ENCODE measurements at places on chromosomes 3 and 15.

DNA sequence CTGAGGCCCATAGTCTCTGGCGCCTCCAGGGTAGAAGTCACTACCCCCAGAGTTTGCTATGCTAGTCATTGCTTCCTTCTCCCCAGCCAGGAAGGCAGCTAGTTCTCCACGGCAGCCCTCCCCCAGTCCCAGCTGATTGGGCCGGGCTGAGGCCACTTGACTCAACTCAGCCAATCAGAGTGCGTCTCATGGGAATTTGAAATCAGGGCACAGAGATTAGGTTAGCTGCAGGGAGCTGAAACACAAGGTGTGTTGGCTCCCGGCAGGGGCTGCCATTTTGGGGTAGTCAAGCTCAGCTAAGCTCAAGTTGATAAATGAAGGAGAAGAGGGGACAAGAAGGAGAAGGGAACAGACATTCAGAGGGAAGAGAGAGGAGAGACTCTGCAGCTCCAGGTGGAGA lies 32.8 kb downstream of the LINGO1 start:
- no peak for DNase-seq

DNA sequence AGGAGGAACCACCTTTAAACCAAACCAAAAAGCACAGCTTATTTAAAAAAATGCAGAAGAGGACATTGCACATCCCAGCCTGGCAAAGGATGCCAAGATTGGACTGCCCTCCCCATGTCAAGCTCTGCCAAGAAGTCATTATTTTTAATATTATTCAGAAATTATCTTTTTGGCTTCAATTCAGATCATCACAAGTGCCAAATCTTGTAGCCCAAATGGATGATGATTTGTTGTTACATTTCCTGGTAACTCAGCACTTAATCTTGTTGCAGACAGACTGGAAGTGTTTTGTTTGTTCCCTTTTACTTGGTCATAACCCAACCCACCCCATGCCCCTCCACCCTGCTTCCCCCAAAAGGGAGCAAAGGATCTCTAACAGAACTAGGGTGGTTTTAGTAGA lies 28.1 kb upstream of the LXN start:
- DNase-seq: no peak

DNA sequence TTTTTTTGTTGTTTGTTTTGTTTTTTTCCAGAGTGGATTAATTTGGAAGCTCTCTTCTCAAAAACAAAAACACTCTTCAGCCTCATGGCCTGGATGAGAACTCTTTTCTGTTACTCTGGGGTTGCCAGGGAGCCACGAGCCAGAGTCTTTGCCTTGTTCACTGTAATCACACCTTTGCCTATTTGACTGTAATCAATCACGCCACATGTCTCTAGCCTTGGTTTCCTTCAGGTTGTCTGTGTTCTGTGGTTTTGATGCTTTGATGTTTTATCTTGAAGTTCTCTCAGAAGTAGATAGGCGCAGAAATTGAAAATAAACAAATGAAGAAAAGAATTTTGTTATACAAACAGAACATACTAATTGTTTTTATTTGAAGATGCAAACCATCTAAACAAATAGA lies 62.3 kb upstream of the IGF1R start:
- no peak for DNase-seq

- DNase-seq: no peak
Measured at GRCh38 chr15:94411846-94412245, 180.5 kb downstream of the MCTP2 start.

GRCh38 chr15:98681061-98681460 lies 32.7 kb downstream of the IGF1R start:
- DNase-seq: no peak

DNA sequence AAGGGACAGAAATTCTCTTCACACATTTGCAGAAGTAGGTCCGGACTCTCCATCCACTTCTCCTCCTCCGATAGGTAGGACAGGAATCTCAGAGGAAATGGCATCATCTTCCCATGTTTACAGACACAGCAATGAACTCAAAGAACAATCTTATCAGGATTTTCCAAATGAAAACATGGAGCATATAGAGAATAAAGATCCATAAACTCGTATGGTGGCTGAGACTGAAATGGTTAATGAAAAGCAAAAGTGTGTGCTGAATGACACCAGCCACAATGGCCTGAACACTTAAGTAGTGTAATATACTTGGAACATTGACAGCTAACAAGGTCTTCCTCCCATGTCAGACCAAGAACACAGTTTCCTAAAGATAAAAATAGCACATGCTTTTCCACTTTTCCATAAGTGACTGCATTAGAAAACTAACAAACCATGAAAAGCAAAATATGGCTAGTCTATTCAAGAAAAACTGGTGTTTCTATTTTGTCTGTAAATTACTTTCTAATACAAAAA lies 5.8 kb downstream of the CCRL2 start:
- DNase-seq: no peak

DNA sequence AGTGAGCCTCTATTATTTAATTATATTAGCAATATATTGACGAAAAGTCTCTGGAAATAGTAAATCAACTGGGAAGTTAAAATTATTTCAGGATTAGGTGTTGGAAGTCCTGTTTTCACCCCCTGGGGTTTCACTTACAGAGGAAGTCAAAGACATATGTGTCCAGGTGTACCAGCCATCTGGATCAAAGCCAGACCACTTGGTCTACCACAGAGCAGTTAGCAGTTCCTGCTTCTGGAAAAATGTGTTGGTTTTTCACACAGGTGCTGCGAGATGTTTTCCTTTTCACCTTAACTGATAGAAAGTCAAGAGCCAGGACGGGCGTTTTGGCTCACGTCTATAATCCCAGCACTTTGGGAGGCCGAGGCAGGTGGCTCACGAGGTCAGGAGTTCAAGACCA lies 13.1 kb downstream of the MME start:
- DNase-seq: no peak

DNA sequence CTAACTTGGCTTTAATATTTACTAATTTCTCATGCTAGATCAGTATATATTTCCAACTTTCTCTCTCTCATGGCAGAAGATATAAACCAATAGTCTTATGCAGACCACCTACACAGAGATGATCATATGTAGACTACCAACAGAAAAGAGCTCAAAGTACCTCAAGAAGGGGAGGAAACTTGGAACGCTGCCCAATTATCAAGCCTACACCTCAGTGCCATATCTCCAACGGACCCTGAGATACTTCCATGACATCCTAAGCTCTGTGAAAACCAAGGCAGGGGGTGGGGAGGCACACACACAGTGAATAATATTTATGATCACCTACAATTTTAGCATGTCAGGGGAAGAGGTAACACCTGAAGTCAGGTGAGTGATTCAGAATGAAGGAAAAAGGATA lies 100.6 kb downstream of the STAG1 start:
- no peak for DNase-seq

DNA sequence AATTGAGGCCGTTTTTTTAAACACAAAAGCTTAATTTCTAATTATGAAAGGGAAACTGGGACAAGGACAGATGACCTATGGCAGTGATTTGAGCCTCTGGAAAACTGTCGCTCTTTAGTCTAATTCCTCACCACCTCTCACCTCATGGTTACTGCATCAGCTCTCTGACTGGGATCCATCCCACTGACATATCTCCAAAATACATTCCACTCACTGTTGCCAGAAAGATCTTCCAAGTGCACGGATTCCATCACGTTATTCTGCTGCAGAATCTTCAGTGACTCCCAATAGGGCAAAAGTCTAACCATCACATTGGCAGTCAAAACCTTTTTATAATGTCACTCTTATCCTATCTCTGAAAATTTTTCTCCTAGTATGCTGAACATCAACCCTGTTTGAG lies 132.3 kb upstream of the MB21D2 start:
- DNase-seq: no peak

DNA sequence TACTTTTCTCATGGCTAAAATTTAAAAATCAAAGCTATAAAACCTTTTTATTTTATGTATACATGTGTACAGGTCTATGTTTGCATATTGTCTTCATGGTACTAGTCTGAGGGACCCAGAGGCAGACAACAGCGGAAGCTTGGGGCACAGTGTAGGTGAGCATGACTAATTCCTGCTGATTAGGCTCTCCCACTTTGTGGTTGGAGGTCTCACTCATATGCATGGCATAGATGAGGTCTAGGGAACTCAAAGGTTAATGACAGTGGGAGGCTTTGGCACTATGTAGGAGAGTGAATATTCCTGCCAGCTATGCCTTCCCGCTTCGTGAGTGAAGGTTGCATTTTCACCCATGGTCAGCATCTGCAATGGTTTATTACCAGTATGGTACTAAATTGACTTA lies 47.5 kb upstream of the AADACL2 start:
- no peak for DNase-seq

GRCh38 chr15:89947385-89947784 lies 34.6 kb upstream of the ARPIN start:
- no peak for DNase-seq

DNA sequence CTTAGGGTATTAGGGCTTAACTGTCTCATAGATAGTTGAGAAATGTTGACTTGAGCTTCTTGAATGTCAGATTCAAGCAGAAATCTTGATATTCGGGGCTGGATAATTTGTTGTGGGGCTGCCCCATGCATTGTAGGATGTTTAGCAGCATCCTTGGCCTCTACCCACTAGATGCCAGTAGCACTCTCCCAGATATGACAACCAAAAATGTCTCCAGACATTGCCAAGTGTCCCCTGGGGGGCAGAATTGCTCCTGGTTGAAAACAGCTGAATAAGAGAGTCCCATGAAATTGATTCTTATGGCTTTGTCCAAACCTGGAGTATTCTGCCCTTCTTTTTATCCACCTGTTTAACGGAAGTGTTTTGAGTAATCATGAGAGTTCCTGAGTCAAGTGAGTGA lies 15.9 kb upstream of the LCMT2 start:
- no peak for DNase-seq

DNA sequence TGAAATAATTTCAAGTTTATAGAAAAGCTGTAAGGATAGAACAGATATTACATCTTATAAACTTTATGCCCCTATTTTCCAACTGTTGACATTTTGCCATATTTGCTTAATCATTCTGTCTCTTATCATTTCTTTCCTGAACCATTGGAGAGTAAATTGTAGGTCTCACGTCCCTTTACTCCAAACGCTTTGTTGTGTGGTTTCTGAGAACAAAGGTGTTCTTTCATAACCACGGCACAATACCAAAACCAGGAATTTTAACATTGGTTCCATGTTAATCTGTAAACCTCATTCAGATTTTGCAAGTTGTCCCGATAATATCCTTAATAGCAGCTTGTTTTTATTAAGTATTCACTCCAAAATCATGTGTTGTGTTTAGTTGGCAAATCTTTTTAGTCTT lies 134.8 kb downstream of the AKAP13 start:
- no peak for DNase-seq

GRCh38 chr3:67031986-67032385 lies 33.9 kb downstream of the KBTBD8 start:
- DNase-seq: no peak

GRCh38 chr3:105518203-105518602 lies 151.5 kb downstream of the ALCAM start:
- DNase-seq: no peak

DNA sequence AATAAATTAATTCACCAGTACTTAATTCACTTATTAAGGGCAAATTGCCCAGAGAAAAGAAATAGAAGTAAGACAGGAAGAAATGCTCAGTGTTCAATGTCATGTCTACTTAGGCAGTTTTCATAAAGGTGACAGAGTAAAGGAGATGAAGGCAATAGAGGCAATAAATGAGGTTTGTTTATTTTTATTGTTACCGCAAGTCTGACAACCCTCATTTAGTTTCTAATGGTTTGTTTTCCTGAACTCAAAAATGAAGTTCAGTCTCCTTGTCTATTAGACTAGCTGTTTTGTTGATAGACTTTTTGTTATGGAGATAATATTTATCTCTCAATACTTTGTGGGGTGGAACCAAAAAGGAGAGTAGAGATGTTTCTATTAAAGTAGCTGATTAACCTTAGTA lies 258.3 kb downstream of the C3orf38 start:
- no peak for DNase-seq

DNA sequence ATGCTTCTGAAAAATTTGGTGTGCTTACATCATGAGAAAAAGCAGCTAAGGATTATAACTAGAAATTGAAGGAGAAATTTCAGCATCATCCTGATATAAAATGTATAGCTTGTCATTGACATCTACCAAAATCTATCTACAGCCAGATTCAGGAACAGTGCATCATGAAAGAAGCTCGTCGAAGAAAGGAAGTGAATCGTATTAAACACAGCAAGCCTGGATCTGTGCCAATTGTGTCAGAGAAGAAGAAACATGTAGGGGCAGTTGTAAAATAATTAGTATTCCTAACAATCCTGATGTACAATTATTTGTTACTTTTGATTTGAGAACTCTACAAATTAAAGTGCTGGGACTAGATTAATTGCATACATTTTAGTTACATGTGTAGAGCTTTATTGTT lies 37.2 kb downstream of the AP4E1 start:
- no peak for DNase-seq

- DNase-seq: no peak
Measured at GRCh38 chr15:64857421-64857820, 15.7 kb downstream of the PLEKHO2 start.

DNA sequence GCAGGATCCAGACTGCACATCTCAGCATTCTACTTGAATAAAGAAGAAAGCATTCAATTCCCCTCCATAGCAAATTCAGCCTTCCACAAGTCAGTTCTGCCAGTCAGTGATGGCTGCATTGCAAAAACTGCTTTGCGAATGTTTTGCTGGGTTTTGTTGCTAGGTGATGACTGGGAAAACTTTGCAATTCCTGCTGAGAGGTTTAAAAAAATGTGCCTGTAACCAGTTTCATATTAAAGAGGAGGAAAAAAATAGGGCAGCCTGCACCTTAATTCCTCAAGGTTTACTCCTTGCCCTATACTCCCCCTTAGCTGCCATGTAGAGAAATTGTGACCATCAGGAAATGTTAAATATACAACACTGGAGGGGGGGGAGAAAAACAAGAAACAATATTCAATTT lies 225.6 kb upstream of the ATP11B start:
- DNase-seq: no peak

All from SW 1271 (cell line).